NCI-H748 treated with DMSO at 0.1 percent for 48 hours (cell line): ENCODE measurements at places on chromosomes 7 and 10.
A peak's percentile ranks its signal among the peaks of the same experiment; 100 is the strongest.

GRCh38 chr10:48289501-48290238 is 15.2 kb upstream of the FRMPD2 start:
- DNase-seq = peak; percentile 27

GRCh38 chr7:116024826-116025809 is 5.4 kb downstream of the TFEC start:
- DNase-seq = no peak

DNA sequence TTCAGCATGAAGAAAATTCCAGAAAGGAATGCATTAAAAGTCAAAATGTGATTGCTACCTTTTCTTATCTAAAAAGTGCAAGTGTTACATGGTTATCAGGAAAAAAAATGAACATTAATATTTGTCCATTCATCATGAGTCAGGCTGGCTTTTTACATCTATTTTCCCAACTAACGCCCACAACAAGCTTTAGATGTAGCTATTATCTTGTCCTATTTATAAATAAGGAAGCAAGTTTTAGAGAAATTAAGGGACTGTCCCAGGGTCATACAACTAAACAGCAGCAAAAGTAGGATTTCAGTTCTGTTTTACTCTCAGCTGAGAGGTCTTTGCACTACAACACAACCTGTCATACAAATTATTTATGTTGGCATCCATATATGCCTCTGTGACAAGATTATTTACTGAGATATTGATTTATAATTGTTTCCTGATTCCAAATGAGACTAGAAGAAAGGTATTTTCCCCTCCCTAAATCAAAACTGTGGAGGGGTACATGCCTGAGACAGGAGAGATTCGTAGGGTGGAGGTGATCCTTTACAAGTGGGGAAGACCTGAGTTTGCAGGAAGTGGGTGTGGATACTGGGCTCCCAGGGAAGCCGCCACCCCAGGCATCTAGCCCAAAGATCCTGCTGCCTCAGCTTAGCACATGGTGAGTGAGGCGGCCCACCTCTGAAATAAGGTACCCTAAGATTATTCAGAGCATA is 57.2 kb upstream of the ARID5B start:
- DNase-seq = no peak

GRCh38 chr7:68009716-68010115 is 1013.1 kb downstream of the TYW1 start:
- no peak for DNase-seq

DNA sequence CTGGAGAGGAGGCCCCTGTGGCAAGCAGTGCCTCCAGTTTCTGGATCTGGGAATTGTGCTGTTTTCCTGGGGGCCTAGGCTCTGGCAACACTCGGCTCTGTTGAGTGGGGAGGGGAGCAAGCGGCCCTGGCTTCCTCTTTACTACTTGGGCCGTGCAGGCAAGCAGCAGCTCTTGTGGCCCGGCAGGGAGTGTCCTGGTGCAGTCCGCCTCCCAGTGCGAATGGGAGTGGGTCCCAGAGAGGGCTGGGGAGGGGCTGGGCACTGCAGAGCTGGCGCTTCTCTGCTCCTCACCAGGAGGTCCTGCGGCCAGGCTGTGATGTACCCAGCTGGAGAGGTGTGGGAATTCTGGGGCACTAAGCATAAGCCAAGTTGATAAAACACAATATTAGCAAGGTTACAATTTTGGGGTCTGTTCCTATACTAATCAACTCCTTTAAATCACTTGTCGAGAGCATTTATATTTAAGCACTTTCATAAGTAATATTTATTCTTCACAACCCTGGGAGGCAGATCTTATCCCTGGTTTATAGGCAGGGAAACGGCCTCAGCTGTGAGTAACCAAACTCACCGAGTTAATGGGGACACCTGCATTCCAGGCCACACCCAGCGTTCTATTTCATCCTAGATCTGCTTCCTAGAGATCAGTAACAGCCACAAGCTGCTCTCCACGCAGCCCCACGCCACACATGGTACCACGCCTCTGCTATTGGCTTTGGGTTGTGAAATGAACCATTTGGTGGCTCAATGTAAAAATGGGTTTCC is 183.4 kb upstream of the PLXNA4 start:
- no peak for DNase-seq

DNA sequence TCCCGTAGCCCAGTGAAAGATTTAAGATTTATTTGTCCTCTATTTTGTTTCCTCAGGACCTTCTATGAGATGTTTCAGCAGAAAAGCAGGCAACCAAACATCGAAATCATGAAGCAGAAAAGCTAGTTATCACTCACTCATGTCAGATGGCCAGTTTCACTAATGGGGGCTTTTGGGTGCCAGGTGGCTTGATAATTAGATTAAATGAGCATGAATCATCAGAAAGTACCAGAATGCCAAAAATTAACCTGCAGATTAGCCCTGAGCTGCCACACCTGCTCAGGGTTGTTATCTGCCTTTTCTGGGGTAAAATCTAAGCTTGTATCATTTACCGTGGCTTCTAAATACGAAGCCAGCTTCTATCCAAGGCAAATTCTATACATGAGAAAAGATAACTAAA is 1017.5 kb downstream of the XPNPEP1 start:
- no peak for DNase-seq

GRCh38 chr7:96870934-96871333 is 134.4 kb upstream of the DLX6 start:
- DNase-seq = no peak

GRCh38 chr7:47034180-47034579 is 547.7 kb downstream of the TNS3 start:
- no peak for DNase-seq

DNA sequence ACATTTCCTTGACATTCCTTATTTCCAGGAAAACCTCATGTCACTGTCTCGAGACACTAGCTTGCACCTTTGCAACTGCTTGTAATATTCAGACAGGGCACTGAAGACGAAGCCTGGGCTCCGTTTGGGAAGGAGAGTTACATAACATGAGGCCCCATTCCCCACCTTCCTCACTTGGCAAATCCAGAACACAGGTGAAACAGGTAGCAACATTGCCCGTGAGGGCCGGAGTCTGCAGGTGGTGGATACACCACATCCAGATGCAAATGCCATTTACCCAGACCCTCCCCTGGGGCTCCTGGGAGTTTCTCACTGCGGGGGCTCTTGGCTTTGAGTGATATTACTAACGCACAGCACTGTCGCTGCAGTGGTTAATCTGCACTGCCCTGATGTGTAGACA is 491.0 kb downstream of the PTPRN2 start:
- no peak for DNase-seq

- DNase-seq = no peak
Measured at GRCh38 chr7:99102809-99103690, 40.9 kb downstream of the SMURF1 start.

DNA sequence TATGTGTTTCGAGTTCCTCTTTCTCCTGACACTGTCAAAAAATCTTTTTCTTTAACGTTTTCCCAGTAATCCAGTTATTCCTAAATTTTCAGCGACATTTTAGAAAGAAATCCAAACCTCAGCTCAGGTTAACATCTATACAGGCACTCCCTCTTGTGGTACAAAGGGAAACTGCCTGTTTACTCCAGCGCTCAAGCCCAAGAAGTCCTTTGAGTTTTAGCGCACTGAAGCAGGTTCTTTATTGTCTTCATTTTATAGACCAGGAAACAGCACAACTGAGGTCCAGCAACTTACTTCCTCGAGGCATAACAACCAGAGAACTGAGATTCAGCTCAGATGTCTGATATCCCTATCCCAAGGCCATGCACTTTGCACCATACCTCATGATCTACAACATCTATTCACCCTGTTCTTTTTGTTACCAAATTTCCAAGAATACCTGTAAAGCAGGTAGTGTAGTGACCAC is 287.2 kb upstream of the MKLN1 start:
- DNase-seq = peak; percentile 24

DNA sequence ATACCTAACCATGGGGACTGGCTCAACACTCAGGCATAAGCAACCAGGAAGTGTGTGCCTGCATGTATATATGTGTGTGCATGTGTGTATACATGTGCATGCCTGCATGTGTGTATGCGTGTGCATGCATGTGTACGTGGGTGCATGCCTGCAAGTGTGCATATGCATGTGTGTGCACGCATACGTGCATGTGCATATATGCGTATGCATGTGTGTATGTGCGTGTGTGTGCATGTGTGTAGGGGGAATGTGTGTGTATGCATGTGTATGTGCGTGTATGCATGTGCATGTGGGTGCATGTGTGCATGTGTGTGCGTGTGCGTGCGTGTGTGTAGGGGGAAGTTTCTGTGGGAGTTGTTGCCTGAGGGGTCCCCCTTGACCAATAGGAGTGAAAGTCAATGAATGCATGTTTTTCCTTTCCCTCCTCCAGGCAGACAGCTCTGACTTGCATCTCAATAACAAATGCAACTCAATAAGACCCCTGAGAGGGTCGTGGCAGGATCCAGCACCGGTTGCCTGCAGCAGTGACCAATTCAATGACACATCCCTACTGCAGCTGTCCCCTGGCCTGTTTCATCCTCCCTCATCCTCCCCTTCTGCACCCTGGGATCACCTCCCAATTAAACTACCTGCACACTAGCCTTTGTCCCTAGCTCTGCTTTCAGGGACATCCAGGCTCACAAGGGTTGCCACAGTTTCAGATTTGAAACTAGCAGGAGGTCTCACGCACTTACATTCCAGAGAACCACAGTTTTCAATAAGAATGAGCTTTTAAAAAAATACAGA is 27.0 kb upstream of the FZD8 start:
- no peak for DNase-seq

- no peak for DNase-seq
Measured at GRCh38 chr7:25124465-25125136, 459 bp downstream of the CYCS start.

- no peak for DNase-seq
Measured at GRCh38 chr10:13716081-13717071, 129.6 kb downstream of the PRPF18 start.
